Activated T-helper 1 cell treated with anti-CD3 and anti-CD28 coated beads, Interleukin-2, amount 50 U/mL, for 16 hours (primary cell): ENCODE measurements at places on chromosomes 16 and 17.

DNA sequence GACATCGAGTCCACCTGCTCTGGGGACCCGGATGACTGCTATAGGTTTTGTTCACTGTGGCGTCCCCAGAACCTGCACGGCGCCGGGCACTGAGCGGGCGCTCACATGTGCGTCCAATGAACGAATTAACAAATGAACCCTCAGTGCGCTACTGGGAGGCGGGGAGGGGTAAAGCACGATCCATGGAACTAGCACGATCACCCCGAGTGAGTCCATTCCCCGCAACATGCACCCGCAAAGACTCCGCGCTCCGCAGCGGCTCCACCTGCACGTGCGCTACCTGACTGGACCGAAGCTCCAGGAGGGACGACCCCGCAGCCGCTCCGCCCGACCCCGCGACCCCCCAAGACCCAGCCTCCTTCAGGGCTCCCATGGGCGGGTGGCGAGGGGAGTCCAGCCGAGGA lies 491 bp downstream of the TRAP1 start:
- DNase-seq: no peak

- DNase-seq: no peak
Measured at GRCh38 chr16:60413969-60414368, 1622.3 kb downstream of the CDH8 start.

DNA sequence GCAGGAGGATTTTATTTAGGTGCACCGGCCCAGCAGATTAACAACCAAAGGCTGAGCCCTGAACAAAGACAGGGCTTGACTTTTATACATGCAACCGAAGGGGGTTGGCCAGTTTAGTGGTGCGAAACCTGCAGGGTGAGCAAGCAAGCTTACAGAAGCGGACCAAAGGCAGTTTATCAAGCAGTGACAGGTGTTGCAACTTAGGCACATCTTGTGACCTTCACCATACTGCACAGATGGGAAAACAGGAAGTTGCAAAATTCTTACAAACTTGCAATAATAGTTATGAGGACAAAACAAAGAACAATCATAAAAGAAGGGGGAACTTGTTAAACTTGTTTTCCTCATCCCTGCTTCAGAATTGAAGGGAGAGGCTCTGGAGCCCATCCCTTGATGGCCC lies 1265.1 kb downstream of the CDH8 start:
- no peak for DNase-seq

DNA sequence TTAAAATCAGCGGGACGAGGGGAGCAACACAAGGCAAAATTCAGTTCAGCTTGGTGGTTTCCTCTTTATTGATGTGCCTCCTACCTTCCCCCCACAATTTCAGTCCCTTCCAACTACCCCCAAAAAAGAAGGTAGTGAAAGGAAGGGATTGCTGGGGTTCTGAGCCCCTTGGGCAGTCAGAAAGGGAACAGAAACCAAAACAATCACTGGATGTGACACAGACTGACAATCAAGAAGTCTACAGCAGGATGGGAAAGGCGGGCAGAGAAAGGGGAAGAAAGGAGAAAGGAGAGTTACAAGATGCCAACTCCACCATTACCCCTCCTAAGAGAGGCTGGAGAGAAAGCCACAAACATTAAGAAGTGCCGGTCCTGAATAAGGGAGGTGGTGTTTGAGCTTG lies 1.1 kb upstream of the PHF23 start:
- DNase-seq: no peak

DNA sequence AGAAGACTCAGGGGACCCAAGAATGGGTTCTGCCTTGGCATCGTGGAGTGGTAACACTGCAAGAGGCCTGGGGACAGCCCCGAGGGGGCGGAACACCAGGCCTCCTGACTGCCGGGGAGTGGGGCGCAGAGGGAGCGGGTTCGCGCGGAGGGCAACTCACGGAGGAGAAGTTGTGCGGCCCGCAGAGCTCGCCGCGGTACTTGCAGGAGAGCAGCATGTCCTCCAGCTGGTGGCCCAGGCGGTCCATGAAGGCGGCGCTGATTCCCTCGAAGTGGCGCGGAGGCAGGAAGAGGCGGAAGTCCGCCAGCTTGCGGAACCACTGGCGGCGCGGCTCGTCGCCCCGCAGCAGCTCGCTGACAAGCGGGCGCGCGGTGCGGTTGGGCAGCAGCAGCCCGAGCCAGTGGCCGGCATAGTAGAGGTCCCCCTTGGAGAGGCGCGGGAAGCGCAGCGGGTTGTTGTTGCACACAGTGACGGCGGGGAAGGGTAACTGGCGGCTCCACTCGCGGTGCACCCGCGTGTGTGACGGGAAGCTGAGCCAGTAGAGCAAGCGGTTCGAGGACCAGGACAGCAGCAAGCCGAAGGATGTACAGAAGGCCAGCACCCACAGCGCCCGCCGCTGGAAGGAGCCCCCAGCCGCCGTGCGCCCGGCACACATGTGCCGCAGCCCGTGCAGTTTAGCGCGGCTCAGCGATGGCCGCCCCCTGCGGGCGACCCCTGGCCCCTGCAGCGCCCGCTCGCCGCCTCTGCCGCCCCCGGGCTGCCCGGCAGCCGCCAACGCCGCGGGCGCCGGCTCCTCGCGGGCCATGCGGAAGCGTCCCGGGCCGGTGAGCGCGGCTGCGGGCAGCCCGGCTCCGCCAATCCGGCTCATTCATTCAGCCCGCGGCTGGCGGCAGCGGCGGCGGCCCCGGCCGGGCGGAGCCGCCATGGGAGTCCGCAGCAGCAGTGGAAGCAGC lies 1.6 kb downstream of the ASIC2 start:
- DNase-seq: no peak

DNA sequence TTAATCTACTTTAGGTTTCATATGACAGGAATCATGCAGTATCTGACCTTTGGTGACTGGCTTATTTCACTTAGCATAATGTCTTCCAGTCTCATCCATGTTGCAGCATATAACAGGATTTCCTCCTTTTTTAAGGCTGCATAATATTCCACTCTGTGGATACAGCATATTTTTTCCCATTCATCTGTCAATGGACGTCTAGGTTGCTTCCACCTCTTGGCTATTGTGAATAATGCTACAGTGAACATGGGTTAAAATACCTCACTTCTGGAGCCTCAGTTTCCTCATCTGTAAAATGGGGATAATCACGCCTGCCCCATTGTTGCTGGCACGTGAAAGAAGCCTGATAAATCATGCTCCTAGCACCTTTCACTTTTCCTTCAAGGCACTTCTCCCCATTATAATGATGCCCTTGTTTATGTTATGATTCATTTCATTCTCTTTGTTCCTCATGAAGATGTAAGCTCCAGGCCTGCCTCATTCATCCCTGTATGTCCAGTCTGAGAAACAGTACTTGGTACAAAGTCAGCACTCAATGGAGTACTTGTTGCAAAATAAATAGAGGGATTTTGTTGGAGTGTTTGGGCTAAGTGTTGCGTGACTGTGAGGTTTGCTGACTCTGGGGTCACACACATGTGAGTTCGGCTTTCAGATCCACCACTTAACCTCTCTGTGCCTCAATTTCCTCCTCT lies 59.6 kb downstream of the ABAT start:
- DNase-seq: no peak

- DNase-seq: no peak
Measured at GRCh38 chr16:4317532-4318450, 1.9 kb downstream of the GLIS2 start.

DNA sequence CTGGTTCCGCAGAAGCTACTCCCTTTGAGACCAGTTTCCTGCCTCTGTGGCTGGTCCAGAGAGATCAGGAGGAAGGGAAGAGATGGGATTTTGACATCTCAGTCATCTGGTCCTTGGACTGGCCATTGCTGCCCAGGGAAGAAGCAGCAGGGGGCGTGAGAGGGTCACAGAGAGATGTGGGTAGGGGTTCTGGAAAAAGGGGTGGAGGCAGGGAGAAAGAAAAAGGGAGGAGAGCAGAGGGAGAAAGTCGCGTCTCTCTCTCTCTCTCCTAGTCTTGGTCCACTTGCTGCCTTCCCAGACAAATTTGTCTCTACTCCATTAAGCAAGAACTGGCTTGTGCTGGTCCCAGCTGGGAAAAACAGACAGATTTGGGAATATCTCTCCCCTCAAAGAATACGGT lies 4.4 kb downstream of the SHBG start:
- DNase-seq: no peak

DNA sequence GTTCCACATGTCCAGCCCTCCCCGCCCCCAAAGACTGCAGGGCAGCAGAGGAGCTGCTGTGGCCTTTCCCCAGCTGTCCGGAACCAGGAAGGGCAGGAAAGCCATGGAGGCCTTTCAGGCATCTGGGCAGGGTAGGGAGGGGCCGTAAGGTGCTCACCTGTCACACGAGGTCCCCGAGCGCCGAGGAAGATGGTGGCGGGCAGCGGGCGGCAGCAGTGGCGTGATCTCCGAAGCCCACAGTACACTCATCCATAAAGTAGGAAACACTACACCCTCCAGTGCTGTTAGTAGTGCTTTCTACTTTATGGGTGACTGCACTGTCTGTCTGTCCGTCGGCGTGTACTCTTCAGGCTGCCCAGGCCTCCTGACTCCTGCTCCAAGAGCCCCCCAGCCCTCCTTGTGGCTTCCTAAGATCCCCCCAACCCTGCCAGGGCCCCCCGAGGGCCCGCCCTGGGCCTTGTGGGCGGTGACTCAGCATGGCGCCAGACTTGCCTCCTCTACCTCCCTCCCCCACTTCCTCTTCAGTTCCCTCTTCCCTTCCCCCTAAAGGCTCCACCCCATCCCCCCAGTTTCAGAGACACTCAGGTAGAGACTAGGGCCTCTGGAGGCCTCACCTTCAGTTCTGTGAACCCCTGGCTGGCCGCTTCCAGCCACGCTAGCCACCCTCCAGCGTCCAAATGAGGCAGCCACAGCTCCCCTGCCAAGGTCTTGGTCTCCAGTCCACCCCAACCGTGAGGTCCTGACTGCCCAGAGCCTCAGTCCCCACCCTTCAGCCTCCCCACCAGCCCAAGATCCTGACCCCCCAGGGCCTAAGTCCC lies 2.6 kb upstream of the TSPOAP1 start:
- DNase-seq: no peak

DNA sequence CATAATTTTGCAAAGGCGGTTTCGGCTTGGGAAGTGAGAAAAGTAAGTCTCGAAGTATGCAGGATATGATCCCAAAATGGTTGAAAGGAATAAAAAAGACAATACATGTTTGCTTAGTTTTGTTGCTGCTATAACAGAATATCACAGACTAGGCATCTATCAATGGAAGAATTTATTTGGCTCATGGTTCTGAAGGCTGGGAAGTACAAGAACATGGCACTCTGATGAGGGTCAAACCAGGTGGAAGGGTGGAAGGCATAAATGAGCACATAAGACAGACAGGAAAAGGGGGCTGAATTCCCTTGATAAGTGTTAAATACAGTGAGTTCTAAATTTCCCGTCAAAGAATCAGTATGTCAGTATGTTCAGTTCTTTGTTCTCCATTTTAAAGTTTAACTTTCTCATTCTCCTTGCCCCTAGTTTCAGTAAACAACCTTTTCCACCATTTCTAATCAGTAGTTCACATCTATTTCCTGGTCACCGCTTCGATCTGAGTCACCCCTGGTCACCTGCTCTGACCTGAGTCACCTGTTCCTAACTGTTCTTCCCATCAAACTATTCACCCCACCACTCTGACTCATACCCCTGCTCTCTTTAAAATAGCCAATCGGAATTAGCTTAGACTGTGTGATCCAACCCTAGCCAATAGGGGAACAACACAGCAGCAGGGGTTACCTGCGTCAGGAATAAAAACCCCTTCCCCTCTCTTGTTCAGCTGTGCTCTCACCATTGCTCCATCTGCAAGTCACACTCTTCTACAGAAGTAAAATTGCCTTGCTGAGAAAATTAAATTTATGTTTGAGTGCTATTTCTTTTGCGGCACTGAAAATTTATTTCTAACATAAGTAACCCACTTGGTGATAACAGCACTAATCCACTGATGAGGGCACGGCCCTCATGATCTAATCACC lies 240.8 kb downstream of the STX8 start:
- no peak for DNase-seq

DNA sequence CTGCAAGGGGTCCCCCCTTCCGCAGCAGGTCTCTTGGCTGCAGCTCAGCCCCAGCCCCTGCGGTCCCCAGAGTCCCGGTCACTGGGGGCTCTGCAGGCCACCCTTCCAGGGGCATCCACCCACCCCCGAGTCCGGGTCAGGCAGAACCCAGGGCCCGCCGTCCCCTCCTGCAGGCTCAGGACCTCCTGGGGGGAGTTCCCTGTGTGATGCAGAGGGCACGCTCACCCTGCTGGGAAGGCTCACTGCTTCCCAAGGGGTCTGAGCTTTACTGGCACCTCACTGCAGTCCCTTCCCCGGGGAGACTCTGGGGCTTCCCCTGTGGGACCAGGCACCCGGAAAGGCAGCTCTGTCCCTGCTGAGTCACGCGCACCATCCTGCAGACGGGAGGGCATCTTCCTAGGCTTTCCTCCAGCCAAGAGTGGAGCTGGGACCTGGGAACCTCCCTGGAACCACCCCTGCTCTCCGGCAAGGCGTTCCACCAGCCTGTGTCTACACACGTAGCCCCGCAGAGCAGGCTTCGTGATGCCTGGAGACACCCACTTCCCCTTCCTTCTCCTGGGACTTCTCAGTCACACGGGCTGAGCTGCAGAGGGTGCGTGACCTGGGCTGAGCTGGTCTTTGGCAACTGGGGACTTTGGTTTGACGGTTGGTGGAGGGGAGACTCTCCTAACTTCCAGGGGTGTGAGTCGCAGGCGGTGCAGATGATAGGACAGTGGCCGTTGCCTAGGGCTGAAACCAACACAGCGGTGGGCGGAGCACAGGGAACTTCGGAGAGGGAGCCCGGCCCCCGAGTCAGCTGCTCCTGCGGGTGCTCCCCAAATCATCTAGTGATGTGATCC lies 23.4 kb downstream of the SLC25A10 start:
- DNase-seq: no peak

GRCh38 chr16:81823734-81824133 lies 44.6 kb downstream of the PLCG2 start:
- DNase-seq: no peak

DNA sequence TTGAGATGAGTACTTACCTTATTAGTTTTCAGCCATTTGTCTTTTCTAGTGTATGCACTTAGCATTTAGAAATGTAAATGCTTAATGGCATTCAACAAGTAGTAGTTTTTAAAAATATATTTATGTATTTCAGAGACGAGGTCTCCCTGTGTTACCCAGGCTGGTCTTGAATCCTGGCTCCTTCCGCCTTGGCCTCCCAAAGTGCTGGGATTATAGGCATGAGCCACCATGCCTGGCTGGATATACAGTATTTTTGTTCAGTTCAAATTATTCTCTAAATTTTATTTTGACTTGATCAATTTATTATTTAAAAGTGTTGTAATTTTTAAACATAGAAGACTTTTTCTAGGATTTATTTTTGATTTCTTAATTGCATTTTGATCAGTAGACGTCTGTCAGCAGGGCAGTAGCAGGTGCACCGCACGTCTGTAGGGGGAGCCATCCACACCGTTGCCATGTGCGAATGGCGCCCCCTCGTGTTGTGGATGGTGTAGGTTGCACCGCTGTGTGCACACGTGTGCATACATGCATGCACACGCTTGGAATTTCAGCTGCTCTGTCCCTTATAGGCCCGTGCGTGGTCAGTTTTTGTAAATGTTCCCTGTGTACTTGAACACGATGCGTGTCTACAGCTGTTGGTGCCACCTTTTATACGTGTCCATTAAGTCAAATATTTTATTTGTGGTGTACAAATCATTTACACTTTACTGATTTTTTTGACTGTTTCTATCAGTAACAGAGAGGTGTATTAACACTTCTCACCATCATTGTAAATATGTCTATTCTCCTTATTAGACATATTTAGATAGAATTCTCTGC lies 30.6 kb downstream of the RPTOR start:
- DNase-seq: peak; percentile 78

GRCh38 chr17:15364615-15365014 lies 23.2 kb upstream of the TEKT3 start:
- DNase-seq: no peak
